Neuronal stem cell (in vitro differentiated cells): ENCODE measurements at places on chromosomes 5 and 9.

GRCh38 chr5:5751987-5752386, 329.5 kb downstream of the ICE1 start:
- DNase-seq, result no peak

- no peak for DNase-seq
Observed at GRCh38 chr5:9282211-9282610, 263.7 kb downstream of the SEMA5A start.

- DNase-seq, result no peak
Observed at GRCh38 chr9:1115370-1115769, 65.2 kb downstream of the DMRT2 start.

GRCh38 chr5:171695804-171696203, 89.8 kb upstream of the SMIM23 start:
- DNase-seq, result no peak

- no peak for DNase-seq
Observed at GRCh38 chr5:114184006-114184405, 177.9 kb upstream of the KCNN2 start.

- DNase-seq, result no peak
Observed at GRCh38 chr5:121816164-121816563, 35.5 kb upstream of the FTMT start.

- DNase-seq, result no peak
Observed at GRCh38 chr5:144100702-144101101, 69.8 kb downstream of the YIPF5 start.

GRCh38 chr9:4297786-4298254, 2.0 kb downstream of the GLIS3 start:
- peak; percentile 80 for DNase-seq

DNA sequence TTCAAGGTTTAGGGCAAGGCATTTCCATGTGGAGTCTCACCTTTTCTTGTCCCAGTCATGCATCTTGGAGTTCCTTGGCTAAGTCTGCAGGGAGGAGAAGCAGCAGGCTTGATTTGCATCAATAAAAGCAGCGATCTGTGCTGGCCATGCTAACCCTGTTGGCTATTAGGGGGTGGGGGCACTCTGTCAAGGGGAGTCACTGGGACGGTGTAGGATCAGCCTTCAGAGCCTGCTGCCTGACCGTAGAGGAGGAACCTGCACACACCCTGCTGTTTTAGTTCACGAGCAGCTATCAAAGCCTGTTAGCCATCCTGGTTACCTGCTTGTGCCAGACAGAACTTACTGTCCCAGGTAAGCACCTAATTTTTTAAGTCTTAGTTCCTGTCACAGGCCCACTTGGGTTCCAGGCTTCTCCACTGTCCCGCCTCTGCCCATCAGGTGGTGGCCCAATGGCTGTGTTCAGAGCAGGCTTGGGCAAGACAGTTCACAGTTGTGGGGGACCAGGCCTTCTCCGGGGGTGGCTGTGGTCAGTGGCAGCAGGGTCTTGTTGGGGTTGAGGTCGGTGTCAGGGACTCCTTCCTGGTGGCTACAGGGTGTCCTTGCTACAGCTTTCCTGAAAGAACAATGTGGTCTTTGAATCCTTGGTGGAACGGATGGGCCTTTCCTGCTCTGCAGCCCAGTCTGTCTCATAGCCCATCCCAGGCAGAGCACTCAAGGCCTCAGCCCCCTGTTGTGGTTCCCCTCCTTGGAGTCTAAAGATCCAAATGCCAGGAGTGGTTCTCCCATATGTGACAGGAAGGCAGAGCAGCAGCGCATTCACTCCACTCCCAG, 43.7 kb downstream of the SECISBP2 start:
- no peak for DNase-seq

DNA sequence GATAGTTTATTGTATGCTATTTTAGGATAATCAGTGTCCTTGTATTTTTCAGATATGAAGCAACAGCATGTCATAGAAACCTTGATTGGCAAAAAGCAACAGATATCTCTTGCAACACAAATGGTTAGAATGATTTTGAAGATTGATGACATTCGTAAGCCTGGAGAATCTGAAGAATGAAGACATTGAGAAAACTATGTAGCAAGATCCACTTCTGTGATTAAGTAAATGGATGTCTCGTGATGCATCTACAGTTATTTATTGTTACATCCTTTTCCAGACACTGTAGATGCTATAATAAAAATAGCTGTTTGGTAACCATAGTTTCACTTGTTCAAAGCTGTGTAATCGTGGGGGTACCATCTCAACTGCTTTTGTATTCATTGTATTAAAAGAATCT, 14.5 kb downstream of the CCT5 start:
- DNase-seq, result no peak

GRCh38 chr5:139243425-139243970, 45.3 kb upstream of the SIL1 start:
- no peak for DNase-seq

DNA sequence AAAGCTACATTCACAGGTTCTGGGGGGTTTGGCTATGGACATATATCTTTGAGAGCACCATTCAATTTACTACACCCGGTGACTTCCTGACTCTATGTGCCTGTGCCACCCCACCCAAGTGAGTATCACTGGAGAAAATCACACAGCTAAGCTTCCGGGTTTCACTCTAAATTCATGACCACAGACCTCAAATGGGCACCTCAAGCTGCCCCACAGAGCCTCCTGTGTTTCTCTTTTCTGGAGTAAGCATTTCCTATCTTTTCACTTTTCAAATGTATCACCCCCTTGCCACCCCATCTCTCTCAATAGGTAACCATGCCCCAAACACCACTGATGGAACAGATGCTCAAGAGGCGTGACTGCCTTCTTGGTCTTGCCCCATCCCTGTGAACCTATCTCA, 49.2 kb upstream of the NEK6 start:
- DNase-seq, result no peak

DNA sequence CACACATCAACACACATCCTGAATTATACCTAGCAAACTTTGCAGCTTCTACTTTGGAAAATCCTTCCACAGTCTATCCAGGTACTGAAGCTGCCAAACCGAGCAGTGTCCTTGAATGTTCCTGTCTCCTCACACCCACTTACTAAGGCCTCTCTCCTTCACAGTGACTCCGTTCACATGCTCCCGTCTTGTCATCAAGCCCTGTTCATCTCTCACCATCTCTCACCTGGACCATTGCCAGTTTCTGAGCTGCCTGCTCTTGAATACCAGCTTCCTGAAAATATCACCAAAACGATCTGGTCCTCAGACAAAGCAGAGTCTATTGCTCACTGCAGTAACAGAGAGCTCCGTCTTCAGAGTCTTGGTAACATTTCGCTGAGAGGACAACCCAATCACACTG, 57.4 kb downstream of the GCNT1 start:
- no peak for DNase-seq

- DNase-seq, result peak; percentile 81
Observed at GRCh38 chr9:91884696-91885687, 65.0 kb downstream of the ROR2 start.

- no peak for DNase-seq
Observed at GRCh38 chr5:19837536-19838174, 150.3 kb downstream of the CDH18 start.
